ENCODE measurements at places on chromosomes 5 and 9.

- DNase-seq: no peak
Measured at GRCh38 chr9:111423389-111423788, 60.8 kb downstream of the ECPAS start.

GRCh38 chr5:12217039-12217438 is 312.8 kb upstream of the CTNND2 start:
- no peak for DNase-seq

DNA sequence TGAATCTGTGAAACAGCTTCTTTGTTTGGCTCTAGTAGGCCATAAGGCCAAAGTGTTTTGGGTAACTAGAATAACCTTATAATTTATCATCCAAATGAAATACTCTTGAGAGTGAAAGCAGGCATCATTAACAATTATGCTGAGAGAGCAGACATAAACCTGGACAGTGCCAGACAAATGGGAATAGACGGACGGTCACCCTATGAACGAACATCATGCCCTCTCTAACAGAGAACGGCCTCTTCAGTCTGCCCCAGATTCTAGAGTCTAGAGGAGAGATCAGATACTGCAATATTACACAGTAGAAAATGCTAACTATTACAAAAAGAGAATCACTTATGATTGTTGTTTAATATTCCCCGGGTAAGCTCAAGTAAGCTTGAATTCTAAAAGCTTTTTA is 68.5 kb downstream of the APBA1 start:
- no peak for DNase-seq

DNA sequence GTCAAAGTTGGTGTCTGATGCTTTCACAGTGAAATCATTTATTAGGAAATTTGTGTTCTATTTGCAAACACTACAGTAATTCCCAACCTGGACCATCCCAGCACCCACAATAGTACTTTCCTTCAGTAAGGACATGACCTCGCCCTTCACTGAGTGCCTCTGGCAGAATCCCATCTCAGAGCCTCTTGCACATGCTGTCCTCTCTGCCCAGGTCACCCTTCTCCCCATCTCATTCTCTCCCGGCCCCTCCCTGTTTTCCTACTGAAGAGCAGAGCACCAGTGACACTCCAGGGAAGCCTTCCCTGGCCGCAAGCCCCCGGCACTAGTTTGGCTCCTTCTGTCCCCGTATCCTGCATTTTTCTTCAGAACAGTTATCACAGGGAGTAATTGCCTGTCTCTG is 220.4 kb downstream of the MAPKAP1 start:
- DNase-seq: no peak

- no peak for DNase-seq
Measured at GRCh38 chr5:112929336-112930081, 7.5 kb upstream of the REEP5 start.

DNA sequence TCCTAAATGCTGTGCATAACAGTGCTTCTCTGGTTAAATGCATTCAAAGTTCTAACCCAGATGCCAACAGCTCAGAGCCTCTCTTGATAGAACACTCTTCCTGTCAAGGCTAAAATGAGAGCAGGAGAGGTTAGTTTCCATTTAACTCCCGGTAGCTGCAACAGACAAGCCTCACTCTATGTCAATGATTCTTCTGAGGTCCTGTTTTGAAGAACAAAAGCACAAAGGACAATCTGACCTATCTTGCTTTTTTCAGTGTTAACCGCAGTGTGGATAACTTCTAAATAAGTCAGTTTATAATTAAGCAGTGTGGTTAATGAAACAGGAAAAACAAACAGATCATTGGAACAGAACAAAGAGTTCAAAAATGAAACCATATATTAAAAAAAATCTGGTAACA is 80.7 kb downstream of the ANKRD55 start:
- DNase-seq: no peak
